ENCODE measurements at places on chromosomes 4 and X.

DNA sequence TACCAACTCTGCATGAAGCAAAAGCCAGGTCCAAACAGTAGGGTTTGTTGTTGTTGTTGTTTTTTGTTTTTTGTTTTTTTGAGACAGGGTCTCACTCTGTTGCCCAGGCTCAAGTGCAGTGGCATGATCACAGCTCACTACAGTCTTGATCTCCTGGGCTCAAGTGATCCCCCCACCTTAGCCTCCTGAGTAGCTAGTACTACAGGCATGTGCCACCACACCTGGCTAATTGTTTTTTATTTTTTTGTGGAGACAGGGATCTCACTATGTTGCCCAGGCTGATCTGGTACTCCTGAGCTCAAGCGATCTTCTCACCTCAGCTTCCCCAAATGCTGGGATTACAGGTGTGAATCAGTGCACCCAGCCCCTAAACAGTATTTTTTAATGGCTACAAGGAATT lies 6.2 kb downstream of the S100P start:
- no peak for DNase-seq

- no peak for DNase-seq
Measured at GRCh38 chr4:158428242-158428641, 93.4 kb upstream of the RXFP1 start.

DNA sequence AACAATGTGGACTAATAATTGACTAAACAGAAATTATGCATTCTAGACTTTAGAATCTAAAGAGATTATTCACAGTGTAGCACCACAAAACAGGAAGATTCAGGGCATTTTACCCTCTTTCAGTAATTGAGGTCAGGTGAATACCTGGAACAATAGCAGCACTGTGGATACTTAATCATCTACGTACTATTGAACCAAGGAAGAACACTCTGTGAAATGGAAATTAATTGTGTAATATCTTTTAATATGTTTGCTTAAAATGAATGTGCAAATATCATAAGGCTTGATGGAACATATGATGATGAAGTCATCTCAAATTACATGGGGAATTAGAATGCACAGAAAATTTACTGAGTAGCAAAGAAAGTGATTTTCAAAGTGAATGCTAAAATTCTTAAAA lies 68.5 kb upstream of the MAP9 start:
- DNase-seq, result no peak

- DNase-seq, result no peak
Measured at GRCh38 chrX:141759238-141759637, 60.7 kb upstream of the SPANXD start.

GRCh38 chrX:124035657-124036056 lies 74.2 kb downstream of the STAG2 start:
- no peak for DNase-seq

- DNase-seq, result no peak
Measured at GRCh38 chr4:40033613-40034012, 23.0 kb upstream of the N4BP2 start.

- no peak for DNase-seq
Measured at GRCh38 chr4:173746424-173746823, 216.4 kb upstream of the HAND2 start.

DNA sequence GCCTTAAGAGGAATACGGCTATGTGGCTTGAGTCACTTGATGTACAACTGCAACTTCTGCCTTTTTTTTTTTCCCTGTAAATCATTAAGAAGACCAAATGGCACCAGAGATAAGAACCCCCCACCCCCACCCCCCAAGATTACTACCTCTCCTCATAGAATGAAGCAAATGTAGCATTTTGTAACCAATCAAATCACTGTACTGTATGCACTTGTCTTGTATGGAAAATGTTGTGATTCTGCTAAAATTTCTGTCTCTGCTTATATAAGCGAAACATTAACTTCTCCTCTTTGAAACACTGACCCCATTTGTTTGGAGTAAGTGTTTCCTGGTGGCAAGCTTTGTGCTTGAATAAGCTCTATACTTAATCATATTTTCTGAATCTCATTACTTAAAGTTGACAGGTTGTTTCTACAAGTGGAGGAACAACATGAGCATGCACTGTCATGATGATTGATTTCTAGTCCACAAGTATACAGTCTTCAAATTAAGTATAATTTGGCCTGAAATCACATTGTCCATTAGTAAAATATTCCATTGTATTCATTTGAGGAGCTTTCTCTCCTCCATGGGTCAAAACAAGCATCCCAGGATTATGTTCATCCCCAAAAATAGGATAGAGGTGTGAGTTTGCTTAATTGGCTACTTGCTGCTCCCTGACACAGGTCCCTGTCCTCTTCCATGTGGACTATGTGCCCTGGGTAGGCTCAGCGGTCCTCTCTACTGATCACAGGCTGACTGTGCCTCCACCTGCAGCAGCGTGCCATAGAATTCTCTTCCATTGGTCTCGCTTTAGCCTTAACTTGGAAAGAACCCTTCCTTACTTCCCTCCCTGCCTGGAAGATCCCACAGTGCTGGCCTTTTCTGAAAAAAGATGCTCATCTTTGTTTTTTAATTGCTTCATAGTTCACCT lies 104.0 kb upstream of the BMP2K start:
- peak; percentile 36 for DNase-seq

DNA sequence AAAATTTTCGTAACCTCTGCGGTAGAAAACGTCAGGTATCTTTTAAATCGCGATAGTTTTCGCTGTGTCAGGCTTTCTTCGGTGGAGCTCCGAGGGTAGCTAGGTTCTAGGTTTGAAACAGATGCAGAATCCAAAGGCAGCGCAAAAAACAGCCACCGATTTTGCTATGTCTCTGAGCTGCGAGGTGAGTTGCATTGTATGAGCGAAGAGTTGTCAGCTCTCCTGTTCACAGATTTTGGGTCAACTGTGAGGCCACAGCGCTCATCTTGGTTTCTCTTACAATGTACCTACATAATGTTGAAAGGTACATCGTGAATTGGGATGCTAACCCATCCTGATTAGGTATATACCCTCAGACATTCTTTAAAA lies 486 bp downstream of the CLCN3 start:
- peak; percentile 37 for DNase-seq

DNA sequence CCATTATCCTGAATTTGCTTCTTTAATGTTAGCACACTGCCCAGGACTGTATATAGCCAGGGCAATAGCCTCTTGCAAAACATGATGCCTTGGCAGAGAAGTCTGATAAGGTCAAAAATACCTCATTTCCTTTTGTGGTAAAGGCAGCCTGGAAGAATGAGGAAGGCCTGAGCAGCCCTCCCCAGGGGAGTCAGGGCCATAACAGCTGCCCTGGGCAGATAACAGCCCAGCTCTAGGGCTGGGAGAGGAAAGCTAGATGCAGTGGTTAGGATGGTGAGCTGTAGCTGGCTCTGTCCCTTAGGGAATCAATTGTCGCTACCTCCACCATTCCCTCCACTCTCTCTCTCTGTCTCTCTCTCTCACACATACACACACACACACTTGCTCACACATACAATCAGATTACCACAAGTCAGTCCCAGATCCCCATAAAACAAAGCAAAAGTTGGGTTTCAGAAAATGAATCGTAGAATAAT lies 29.2 kb downstream of the EFHC2 start:
- peak; percentile 4 for DNase-seq

DNA sequence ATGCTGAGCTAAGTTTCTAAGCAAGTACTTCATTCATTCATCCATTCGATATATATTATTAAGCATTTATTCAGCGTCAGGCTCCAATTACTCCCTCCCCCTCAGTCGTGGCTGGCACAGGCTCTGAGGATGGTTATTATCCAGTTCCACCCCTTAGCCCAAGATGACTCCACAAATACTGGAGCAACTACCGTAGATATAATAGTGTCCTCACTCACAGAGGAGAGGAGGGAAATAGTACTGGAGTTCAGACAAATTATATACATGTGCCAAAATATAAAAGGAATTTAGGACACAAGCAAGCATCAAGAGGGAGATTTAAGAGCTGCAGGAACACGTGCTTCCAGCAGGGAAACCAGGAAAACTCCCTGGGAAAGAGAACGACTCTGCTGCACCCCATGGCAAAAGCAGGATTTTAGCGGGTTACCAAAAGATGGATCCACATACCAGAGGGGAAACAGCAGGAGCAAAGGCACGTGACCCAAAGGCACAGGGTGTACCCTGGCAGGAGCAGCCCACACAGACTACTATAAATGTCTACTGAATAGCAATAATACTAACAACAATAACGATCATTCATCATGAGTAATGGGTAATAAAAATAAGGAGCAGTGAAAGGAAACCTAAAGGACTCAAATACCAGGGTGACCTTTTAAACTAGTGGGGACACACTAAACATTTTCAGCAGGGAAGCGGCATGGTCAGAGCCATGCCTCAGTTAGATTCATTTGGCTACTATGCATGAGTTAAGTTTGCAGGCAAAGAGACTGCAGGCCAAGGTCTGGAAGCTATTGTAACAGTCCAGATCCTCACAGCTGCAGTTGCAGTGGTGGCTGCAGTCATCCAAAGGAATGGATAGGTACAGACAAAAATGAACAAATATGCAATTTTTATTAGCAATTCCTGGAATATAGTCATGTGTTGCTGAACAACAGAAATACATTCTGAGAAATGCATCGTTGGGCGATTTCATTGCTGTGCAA lies 153.7 kb downstream of the APBB2 start:
- DNase-seq, result peak; percentile 26

GRCh38 chr4:76435528-76436319 lies 695 bp downstream of the SHROOM3 start:
- peak; percentile 61 for DNase-seq

DNA sequence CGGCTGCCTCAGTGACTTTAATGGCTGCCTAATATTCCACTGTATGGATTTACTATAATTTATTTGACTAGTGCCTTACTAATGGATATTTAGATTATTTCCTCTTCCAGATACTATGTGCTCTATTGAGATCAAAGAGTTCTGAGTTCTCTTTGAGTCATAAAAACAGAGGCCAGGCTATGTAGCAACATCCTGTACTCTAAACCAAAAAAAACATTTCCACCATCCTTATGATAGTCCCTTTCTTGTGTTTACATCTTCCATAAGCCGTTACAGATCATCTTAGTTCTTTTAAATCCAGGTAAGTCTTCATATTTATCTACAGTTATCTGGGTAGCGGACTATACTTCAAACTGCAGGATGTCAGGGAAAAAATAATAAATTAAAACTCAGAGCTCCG lies 56.6 kb upstream of the TMEM184C start:
- DNase-seq, result no peak

DNA sequence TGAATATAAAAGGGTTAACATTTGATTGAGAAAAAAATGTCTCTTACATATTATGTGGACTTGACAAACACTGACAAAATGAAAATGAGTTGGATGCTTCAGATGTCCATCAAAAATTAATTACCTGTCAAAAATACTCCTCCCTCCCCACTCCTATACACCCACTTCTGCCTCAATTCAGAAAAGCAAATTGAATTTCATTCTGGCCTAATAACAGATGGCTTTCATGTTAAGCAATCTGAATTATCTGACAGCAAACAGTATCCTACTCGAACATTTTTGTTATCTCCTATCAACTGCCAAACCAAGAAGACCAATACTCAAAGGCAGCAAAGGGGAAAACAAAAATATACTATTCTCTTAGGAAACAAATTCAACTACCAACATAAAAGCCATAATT lies 44.0 kb downstream of the ATP8A1 start:
- DNase-seq, result no peak

- DNase-seq, result no peak
Measured at GRCh38 chr4:118289794-118290193, 63.0 kb downstream of the PRSS12 start.
